ENCODE measurements at places on chromosomes 2 and 18.

GRCh38 chr2:239042046-239042445 is 194.2 kb downstream of the TWIST2 start:
- DNase-seq, result no peak

GRCh38 chr2:5696945-5697521 is 4.8 kb downstream of the SOX11 start:
- no peak for DNase-seq

- no peak for DNase-seq
Measured at GRCh38 chr18:52001106-52001505, 338.9 kb upstream of the DCC start.

- DNase-seq, result no peak
Measured at GRCh38 chr2:71505086-71505769, 51.9 kb downstream of the DYSF start.

DNA sequence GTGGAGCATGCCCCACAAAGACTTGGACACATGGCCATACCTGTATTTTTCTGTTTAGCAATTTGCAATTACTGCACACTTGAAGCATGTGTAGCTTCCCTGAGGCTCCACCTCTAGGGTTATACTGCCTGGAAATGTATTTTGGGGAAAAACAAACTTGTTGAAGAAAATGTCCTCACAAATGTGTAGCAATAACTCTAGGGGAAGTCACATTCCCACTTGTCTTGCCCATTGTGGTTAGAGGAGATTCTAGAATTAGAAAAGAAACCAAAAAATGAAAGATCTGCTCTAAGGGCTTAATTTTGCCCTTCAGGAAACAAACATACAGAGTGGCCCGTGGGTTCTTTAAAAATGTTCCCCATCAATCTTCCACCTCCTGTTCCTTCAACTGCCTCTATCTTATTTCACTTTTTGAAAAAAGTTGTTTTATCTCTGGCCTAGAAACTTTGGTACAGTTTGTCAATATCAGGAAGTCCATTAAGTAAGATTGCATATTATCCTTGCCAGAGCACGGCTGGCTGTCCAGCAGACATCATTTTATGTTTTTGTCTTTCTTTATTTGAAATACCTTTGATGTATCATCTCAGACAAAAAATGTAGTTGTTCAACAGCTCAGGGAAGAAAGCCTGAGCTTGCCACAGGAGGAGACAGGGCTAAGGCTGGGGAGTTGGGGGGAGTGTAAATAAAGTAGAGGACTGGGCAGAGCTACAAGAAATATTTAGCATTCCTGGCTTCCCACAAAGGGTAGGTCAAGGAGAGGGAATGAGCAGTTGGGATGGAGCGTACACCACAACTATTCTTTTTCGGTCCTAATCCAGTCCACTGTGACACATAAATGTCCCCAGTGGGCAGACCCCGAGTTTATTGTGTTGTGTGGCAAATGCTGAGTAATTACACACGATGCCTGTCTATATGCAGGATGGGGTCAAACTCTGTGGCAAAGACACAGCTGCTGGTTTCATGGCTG is 96.8 kb upstream of the CDC42EP3 start:
- no peak for DNase-seq

DNA sequence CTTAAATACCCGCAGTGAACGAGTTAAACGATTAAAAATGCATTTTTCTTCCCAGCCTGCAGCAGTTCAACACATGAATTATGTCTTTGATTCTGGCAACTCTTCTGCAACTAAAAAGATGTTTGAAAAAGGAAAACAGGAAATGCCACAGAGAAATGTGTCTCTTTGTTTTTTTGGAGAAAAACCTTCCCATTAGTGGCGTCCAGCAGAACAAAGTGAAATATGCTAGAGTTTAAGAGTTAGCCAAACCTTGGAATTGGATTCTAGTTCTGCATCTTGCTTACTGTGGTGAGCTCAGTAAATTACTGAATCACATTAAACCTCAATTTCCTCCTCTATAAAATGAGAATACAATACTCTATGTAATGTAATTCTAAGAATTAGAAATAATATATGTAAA is 900.2 kb upstream of the ACVR2A start:
- DNase-seq, result no peak

- no peak for DNase-seq
Measured at GRCh38 chr2:98126061-98126460, 39.1 kb downstream of the VWA3B start.

DNA sequence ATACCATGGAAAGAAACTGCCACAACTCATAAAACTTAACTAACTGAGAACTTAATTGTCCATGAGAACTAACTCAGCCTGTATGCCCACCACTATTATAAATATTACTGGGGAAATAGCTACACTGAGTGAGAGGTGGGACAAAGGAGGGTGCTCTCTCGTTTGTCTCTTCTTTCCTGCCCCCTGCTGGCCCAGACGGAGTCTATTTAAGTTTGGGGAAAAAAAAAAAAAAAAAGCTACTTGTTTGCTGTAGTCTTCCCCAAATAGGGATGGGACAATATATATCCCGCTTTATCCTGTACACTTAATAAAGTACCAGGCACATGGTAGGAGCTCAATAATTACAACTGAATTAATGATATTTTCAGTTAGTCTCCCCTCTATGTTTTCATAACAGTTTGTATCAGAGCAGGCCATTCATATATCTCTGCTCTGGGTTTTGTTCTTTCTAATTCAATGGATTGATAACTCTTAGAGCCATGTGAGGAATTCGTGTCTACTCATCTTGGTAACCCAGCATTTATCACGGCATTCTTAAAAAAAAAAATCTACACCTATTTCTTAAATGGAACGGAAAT is 647.6 kb upstream of the PKDCC start:
- DNase-seq, result no peak

- DNase-seq, result no peak
Measured at GRCh38 chr2:36717603-36718266, 21.2 kb downstream of the VIT start.

- no peak for DNase-seq
Measured at GRCh38 chr2:60091266-60091665, 462.2 kb downstream of the BCL11A start.

DNA sequence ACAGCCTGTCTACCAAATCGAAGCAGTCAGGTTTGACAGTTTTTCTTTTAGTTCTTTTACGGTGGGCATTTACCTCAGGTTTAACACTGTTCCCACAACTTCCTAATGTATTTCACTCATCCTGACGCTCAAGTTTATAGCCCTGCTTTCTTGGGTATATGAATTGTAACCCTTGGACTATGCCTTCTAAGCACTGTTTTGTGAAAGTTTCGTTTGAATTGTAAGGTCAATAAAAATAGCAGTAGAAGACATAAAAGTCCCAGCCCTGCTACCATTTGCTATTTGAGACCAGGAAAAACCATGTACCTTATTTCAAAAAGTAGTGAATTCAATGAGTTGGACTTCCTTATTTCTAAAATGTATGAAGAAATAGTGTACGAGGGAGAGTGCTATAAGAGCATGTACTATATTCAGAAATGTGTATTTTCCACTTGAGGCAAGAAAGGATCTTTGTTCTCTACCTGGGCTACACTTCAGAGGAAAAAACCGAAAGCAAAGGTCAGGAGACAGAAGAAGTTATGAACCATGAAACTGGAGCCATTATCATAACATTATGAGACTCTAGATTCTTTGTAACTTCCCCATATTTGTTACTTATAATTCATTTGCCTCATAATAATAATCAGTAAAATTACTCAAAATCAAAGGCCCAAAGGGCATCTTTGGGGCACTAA is 1.9 kb upstream of the ZC3H15 start:
- no peak for DNase-seq

DNA sequence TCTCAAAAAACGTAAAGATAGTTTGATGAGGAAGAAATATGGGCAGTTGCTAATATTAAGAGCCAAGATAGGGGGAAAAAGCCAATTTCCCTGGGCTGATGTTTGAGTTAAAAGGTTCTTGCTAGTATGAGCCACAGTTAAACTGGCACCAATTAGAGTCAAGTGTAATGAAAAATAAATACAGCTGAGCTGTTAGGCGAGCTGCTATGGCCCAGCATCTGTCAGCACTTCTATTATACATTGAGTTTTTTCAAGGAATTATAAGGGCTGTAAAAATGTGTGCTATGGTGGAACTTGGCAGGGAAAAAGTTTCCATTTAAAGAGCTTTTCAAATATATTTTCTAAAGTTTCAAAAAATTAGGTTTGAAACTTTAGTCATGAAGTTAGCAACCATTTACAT is 279.6 kb downstream of the CYRIA start:
- no peak for DNase-seq

- DNase-seq, result no peak
Measured at GRCh38 chr2:136436936-136437335, 319.0 kb upstream of the CXCR4 start.

- no peak for DNase-seq
Measured at GRCh38 chr2:72255540-72255939, 107.9 kb upstream of the CYP26B1 start.

DNA sequence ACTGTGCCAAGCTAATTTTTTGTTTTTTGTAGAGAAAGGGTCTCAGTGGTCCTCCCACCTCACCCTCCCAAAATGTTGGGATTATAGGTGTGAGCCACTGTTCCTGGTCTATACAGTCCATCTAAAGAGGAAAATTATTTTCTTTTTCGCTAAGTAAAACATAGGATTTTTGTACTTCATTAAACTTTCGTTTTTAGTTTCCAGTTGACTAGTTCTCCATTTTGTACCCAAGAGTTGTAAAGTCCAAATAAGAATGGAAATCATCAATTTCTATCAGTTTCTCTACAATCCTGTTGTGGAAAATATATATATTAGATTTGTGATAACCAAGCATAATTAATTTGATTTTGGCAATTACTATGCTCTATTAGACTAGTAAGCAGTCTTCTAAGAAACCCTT is 156.4 kb downstream of the BABAM2 start:
- DNase-seq, result no peak

DNA sequence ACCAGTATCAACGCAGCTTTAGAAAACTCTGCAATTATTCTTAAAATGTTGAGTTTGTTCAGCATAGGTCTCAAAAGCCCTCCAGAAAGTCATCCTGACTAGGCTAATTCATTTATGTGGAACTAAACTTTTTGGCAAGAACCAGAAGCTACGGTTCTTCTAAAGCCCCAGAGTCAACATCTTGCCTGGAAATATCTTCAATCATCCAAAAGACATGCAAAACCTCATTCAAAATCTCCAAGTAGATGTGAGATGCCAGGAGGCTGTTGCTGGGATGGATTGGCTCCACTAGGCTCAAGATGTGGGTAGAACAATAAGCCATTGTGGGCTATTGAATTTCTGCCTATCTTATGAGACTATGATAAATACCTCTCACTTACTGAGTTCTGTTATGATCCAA is 2.1 kb upstream of the SCG2 start:
- DNase-seq, result no peak

DNA sequence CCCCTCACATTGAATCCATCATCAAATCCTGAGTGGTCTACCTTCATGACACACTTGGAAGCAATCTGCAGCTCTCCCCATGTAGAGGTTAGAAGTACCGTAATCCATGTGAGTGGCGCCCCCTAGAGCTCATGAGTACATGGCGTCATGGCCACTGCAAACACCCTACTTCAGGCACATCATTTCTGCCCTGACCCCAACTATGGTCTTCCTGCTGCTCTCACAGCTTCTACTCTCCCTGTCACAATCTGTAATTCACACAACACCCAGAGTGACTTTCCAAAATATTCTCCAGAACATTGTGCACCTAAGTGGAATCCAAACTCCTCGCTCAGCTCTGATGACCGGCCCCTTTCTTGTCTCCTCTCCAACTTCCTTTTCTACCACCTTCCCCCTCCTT is 141.9 kb downstream of the ANKRD44 start:
- no peak for DNase-seq

Measured in GM18507 (cell line).